Left colon (tissue), 2 donors: ENCODE measurements at places on chromosomes 7 and 10. TPM values are rescaled to one million over a fixed set of nuclear protein-coding genes. Genes with fewer than 3 reads are reported as not detected.

DNA sequence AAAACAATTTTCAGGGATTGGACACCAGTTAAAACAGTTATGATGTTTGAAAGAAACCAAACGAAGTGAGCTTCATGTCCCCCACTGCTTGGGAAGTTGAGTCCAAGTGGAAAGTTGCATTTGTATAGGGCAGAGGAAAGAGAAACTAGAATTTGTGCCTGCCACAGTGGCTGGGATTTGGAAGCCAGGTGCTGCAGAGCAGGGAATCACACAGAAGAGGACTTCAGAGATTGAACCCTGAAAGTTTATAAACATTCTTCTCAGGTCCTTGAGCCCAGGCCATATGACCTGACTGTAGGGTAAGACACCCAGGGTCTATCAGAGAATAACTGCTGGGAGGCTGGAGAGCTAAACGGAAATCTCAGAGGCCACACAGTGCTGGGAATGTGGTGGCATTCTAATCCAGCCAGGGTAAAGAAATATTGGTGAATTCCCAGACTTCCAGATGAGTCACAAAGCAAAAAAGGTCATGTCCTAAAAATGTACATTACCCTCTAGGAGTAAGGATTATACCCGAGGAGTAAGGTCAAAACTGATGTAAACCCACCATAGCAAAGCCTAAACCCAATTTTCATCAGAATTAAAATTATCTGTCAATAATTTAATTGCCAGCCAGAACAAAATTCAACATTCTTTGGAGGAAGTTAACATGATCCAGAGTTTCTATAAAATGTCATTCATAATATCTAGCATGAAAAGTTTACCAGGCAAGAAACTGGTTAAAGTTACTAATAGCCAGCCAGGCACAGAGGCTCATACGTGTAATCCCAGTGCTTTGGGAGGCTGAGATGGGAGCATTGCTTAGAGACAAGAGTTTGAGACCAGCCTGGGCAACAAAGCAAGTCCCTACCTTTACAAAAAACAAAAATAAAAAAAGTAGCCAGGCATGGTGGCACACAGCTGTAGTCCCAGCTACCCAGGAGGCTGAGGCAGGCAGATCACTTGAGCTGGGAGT lies 31.2 kb downstream of the TOMM7 start:
- no peak for DNase-seq

GRCh38 chr7:87565877-87566276 lies 34.8 kb downstream of the ABCB1 start:
- no peak for DNase-seq

Gene SH2B2
- total RNA-seq: 3.3 TPM

DNA sequence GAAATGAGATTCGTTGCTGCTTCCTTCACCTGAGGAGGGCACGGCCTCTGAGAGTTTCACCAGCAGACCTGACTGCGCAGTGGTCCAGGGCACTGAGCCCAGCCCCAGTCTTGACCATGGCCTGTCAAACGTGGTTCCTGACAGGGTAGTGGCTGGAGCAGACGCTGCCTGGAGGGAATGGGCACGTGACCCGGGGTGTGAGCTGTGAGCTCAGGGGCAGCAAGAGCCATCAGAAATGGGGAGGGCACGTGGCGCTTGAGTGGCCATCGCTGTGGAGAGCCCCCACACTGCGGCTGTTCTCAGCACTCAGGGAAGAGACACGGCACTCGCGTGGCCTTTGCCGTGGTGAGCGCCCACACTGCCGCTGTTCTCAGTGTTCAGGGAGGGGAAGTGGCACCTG lies 12.0 kb downstream of the FAM20C start:
- DNase-seq: no peak

- DNase-seq: no peak
Observed at GRCh38 chr10:24104895-24105294, 104.0 kb upstream of the KIAA1217 start.
